ENCODE measurements at places on chromosomes 4 and X. TPM values are rescaled to one million over a fixed set of nuclear protein-coding genes. Genes with fewer than 3 reads are reported as not detected.

The BST1 gene
- 9.0 TPM for total RNA-seq

DNA sequence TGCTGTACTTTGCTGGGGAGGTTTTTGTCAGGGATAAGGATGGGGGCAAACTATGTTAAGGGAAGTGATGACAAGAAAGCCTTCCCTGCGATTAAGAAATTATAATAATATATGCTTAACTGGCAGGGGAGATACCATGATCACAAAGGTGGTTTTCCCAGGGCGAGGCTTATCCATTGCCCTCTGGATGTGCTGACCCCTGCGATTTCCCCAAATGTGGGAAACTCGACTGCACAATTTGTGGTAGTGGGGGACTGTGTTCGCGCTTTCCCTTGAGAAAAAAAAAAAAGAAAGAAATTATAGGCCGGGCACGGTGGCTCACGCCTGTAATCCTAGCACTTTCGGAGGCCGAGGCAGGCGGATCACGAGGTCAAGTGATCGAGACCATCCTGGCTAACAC, 24.5 kb downstream of the SLC25A43 start:
- no peak overlapping the region for H3K4me3 ChIP-seq
- H3K4me1 ChIP-seq: no peaks in the 10 kb centered on the region
- no peak overlapping the region for H3K27ac ChIP-seq
- no peaks in the 10 kb centered on the region for H3K36me3 ChIP-seq
- H3K27me3 ChIP-seq: no peaks in the 10 kb centered on the region

- no peaks in the 10 kb centered on the region for H3K36me3 ChIP-seq
- peak; percentile 57 for DNase-seq
- H3K4me1 ChIP-seq: no peaks in the 10 kb centered on the region
- no peak overlapping the region for H3K4me3 ChIP-seq
Observed at GRCh38 chr4:74874753-74875367, 58.1 kb upstream of the PARM1 start.

The PFKFB1 gene
- 0.47 TPM for total RNA-seq

The SLC26A1 gene
- total RNA-seq: 0.39 TPM
